ENCODE measurements at places on chromosomes 6 and 20.

GRCh38 chr6:40907198-40907701 is 131.8 kb downstream of the UNC5CL start:
- peak; percentile 79 for DNase-seq

DNA sequence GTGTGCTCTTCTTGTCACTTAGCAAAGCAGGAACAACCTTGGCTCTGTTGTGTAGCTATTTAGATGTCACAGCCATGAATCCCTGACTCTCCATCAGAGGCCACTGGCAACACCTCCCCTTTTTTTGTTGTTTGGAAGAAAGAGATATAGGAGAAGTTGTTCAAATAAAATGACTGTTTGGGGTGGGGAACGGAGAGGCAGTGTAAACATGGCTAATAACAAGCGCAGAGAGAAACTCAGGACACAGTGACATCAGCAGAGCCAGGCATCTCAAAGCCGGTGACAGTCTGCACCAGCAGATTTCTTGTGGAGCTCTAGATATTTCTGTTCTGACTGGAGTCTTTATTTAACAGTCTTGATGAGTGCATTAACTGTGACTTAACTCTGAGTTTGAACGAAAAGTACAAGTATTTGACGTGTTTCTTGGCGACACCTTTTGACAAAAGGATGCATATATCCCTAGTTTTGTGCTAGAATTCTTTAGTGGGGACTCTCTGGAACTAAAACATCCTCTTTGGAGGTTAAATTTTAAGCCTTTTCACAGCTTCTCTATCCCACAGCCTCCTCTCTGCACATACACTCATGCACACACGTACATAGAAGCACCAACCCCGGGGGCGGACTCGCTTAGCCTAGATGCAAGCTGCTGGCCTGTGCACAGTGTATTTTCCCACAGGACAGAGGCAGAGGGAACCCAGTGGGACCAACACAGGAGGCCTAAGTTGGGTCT is 53.8 kb downstream of the ADAT2 start:
- DNase-seq = no peak

- no peak for DNase-seq
Measured at GRCh38 chr6:32406197-32406596, 784 bp downstream of the BTNL2 start.

DNA sequence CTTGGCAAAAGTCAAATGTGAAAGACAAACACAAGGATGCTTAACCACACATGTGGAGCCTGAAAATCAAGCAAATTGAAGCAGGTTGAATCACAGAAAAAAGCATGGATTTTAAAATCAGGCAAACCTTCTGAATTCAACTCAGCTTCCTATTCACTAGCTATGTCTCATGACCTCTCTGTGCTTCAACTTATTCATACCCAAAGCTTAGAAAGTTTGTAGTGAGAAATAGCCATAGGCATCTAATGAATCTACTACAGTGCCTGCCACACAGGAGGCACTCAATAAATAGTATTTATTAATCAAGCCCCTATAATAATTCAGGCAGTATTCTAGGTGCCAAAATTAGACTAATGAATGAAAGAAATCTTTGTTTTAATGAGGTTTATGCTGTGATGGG is 112.2 kb upstream of the TNFAIP3 start:
- DNase-seq = no peak

- no peak for DNase-seq
Measured at GRCh38 chr6:129059650-129060049, 176.7 kb downstream of the LAMA2 start.

DNA sequence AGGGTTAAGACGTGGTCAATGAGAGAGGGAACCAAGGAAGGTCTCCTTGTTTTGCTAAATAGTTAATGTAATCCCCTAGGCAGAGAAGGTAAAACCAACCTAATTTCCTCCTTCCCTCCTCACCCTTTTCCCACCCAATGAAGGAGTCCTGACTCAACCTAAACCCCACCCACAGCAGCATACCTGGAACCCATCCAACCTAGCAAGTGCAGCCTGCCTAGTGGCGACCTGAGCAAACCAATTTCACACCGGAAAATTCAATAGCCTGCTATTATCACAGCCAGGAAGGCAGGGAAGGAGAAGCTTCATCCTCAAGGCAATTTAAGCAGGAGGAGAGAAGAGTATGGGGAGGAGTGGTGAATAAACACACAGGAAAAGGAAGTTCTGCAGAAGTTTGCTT is 46.9 kb downstream of the OSTM1 start:
- DNase-seq = peak; percentile 8

DNA sequence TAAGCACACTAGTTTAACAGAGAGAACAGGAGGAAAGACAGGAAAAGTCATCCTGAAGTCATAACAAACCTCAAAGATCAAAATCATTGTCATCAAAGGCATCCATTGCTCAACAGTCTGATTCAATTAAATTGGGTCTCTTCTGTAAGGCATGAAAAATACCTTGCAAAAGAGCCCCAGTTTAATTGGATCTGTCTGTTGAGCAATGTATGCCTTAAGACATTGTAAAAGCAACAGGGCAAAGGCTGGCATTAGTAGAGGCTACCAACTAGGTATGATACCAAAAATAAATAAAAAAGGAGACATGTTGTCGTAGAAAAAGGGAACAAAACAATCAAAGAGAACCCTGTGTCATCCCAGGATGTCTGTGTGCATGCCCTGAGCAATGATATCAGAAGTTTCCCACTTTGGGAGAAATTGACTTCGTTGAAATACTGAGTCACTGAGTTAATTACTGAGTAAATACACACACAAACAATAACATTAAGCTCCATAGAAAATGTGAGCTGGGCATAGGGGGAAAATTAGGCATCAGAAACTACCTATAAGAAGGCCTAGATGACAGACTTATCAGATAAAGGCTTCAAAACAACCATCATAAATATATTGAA is 1013.8 kb upstream of the CITED2 start:
- DNase-seq = no peak

DNA sequence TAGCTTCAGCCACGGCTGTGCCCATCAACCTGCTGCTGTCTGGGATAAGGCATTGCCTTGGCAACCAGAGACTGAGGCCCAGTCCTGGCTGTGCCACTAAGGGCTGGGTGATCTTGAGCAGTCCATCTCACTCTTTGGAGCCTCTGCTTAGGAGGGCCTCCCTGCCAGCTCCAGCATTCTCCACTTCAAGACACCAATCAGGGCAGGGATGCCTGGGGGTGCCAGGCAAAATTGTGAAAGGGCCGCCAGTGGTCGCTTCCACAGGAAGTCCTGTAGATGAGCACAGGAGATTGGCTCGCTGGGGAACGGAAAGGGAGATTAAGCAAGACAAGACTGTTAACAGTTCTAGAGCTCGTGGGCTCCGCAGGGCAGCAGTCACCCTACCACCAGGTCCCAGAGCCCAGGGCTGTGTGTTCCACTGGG is at the start of gene RAB44:
TSS of gene RAB44 (plus strand) at position 346 of the 423 bp plus-strand sequence. CDS start 6,410 bp downstream, outside the sequence.
- no peak for DNase-seq

DNA sequence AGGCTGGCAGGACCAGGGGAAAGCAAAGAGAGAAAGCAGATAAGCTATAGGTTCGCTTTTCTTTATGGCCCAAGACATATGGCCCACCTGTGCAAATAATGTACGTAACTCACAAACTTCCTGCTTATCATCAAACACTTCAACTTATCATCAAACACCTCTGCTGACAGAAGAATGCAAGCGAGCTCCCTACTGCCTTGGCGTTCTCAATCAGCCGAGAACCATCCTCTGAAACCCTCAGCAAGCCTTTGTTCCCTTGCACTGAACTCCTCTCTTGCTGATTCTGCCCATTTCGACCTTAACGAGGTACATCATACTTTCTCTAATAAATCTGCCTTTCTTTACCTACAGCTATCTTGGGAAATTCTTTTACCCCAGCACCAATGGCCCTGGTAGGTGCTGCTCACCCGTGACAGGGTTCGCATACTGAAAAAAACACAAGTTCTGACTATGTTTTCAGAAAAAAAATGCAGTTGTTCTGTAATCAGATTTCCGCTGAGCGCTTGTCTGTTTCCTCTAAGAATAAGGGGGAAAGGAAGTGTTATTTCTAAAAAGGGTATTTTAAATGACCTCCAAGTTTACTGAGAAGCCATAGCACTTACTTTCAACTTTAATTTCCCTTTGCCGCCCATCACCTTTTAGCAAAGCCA is 28.3 kb downstream of the SERPINB6 start:
- DNase-seq = no peak

- DNase-seq = no peak
Measured at GRCh38 chr20:62517901-62518610, 42.3 kb upstream of the GATA5 start.

DNA sequence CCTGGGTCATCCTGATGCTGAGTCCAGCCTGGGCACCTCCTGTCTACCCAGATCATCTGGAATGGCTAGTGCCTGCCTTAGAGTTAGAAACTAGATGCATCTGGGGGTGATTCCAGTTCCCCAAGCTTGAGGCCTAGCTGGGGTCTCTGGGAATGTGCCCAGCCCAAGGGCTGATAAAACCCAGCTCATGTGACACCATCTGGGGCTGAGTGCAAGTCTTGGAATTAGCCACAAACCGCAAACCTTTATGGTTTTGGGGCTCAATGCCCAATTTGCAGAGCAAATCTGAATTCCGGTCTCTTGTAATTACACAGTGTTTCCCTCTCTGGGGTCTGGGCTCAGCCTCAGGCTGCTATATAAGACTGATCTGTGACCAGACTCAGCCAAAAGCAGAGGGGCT is at the start of gene BPIFB4:
TSS of gene BPIFB4 (plus strand) at position 385 of the 400 bp plus-strand sequence. CDS start 1,884 bp downstream, outside the sequence.
- no peak for DNase-seq

DNA sequence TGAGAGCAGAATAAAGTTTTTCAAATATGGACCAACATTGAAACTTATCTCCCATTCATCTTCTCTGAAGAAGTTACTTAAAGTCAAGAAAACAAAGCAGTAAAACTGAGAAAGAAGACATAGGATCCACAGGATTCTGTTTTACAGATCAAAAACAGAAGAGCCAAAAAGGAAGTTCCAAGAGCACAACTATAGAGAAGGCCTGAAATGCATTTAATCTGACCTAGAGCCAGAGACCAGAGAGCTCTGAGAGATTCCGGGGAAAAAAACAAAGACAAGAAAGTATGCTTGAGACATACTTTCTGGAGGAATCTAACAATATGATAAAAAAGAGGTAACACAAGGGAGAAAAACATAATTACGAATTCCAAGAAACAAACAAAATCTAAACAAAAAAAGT is 26.1 kb downstream of the SRPK1 start:
- DNase-seq = no peak

- no peak for DNase-seq
Measured at GRCh38 chr20:48957533-48957932, 36.0 kb downstream of the ARFGEF2 start.

GRCh38 chr6:93779086-93779841 is 359.9 kb upstream of the EPHA7 start:
- DNase-seq = no peak

DNA sequence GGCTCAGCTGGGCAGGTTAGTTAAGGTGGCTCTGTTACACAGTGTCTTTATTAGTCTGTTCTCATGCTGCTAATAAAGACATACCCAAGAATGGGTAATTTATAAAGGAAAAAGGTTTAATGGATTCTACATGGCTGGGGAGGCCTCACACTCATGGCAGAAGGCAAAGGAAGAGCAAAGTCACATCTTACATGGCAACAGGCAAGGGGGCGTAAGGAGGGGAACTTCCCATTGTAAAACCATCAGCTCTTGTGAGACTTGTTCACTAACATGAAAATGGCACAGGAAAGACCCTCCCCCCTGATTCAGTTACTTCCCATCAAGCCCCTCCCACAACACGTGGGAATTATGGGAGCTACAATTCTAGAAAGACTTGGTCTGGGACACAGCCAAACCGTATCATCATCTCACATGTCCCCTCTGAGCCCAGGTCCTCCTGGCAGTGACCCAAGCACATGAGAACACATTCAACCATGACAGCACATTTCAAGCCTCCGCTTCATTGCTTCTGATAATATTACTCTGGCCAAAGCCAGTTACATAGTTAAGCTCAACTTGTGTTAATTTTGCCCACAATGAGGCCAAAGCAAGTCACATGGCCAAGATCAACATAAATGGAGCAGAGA is 383.9 kb downstream of the PLCB1 start:
- no peak for DNase-seq

GRCh38 chr20:51402201-51402600 is 140.3 kb downstream of the NFATC2 start:
- DNase-seq = no peak

- DNase-seq = peak; percentile 52
Measured at GRCh38 chr6:108627692-108628550, 67.2 kb downstream of the FOXO3 start.

- DNase-seq = no peak
Measured at GRCh38 chr20:38283236-38283635, 20.7 kb upstream of the BPI start.

- DNase-seq = no peak
Measured at GRCh38 chr6:42306439-42307140, 88.9 kb upstream of the MRPS10 start.

- DNase-seq = no peak
Measured at GRCh38 chr6:12353731-12354130, 63.6 kb downstream of the EDN1 start.

GRCh38 chr20:44067650-44068081 is 119.3 kb downstream of the JPH2 start:
- no peak for DNase-seq

DNA sequence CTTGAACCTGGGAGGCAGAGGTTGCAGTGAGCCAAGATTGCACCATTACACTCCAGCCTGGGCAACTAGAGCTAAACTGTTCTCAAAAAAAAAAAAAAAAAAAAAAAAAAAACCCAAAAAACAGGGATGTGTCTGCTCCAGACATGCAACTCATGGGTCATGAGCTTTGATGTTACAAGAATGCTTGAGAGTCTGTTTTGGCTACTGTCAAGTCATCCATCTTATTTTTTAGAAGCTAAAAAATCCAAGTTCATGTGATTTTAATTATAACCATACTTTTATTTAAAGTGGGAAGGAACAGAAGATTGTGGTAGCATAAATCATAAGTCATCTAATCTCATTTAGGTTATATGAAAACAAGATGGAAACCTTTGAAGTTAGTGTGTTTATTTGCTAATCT is 120.6 kb downstream of the PDE7B start:
- no peak for DNase-seq

DNA sequence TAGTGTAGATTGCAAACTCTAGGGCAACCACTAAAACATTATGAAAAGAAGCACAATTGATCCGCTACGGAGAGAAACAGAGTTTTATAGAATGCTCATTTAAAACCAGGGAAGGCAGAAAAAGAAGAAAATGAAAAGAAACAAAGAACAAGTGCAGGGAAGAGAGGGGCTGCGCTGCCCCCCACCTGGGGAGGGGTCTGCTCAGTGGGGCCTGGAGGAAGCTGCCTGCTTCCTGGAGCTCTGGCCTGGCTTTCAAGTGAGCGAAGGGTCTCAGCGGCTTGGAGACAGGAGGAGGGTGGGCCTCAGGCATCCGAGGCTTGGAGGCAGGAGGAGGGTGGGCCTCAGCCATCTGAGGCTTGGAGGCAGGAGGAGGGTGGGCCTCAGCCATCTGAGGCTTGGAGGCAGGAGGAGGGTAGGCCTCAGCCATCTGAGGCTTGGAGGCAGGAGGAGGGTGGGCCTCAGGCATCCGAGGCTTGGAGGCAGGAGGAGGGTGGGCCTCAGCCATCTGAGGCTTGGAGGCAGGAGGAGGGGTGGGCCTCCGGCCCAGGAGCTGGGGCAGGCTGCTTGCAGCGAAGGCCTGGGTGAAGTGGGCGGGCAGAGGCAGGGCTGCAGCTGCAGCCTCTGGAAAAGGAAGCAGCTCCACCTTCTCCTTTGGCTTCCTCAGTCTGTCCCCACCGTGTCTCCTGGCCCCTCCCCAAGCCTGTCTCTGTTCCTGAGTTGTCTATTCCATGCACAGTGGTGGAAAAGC is 406.3 kb downstream of the TAF4 start:
- DNase-seq = peak; percentile 54

- no peak for DNase-seq
Measured at GRCh38 chr6:87794922-87795885, 93.2 kb upstream of the AKIRIN2 start.

Measured in NCI-H1105 (cell line).